GM06990 (cell line): ENCODE measurements at places on chromosomes 1 and 21.

DNA sequence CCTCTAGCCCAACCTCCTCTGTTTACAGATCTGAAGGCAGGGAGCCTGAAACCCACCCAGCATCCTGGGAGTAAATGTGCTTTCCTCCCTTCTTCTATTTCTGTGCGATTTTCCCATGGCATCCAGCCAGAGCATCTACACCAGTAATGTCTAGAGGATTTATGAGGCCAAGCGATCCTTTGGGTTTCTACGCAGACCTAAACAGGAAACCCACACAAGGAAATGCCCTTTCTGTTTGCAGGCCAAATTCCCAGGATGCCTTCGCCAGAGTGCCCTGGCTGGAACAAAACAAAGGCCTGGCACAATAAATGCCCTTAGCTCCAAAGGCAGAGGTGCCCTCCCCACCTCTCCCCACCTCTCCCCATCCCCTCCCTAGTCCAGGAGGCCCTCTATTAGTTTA, 110.5 kb upstream of the CDC42BPA start:
- DNase-seq: no peak

GRCh38 chr1:54649921-54650320, 8.3 kb downstream of the MROH7 start:
- no peak for DNase-seq

GRCh38 chr1:42288311-42288985, 46.6 kb downstream of the FOXJ3 start:
- DNase-seq: no peak

GRCh38 chr1:29761159-29761928, 525.0 kb downstream of the PTPRU start:
- DNase-seq: no peak

- no peak for DNase-seq
These were observed 7.0 kb downstream of the S100A10 start for GRCh38 chr1:151986501-151987190.

- no peak for DNase-seq
These were observed 118.5 kb downstream of the ZMYM4 start for GRCh38 chr1:35386959-35387358.

GRCh38 chr1:236282425-236282716, 613 bp upstream of the ERO1B start:
- DNase-seq: no peak

DNA sequence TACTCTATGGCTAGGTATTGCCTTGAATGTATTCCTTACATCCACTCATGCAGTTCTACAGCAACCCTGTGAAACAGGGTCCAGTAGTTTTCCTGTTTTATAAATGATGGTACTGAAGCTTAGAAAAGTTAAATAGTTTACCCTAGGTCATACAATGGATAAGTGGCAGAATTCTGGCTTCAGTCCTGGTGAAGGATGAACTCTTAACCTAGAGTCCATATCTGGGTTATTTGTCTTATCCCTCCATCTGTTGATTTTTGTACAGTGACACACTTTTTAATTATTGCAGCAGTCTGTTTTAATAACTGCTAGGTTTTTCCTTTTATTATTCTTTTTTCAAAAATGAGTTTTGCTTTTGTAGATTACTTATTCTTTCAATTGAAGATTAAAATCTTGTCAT, 263.9 kb downstream of the DNM3 start:
- DNase-seq: no peak

- DNase-seq: no peak
These were observed 1.4 kb downstream of the ORC1 start for GRCh38 chr1:52402860-52403240.

DNA sequence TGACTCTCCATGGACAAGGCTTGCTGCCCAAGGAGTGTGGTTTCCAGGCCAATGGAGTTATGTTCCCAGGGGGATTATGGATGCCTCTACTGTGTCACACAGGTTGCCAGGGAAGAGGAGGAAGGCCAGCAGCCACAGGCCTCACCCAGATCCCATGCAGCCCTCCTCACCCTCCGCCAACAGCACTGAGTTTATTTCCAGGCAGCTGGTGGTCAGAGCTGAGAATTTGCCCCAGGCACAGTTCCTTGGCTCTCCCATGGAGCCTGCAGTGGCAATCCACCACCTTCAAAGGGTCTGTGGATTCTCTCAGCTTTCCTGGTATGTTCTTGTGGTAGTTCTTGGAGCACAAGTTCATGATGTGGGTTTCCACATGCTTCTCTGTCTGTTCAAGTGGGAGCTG, 79.2 kb downstream of the NTNG1 start:
- DNase-seq: no peak

GRCh38 chr1:210321552-210321951, 7.2 kb upstream of the HHAT start:
- DNase-seq: no peak

DNA sequence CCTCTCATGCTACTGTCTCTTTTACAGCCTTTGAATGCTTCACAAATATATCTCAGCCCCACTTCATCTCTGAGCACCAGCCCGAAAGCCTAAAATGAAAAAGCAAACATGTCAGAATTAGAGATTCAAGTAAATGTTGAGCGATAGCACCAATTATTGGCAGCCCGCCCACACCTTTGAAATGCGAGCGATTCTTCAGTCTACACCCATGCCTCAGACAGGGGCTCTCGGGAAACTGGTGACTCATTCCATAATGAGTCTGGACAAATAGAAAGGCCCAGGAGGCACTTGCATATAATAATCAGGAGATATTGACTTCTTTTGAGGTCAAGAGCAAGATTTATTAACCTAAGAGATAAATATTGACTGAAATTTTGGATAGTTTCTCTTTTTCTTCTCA, 487.3 kb upstream of the PTBP2 start:
- DNase-seq: no peak

- no peak for DNase-seq
These were observed 187.3 kb upstream of the GALNT2 start for GRCh38 chr1:229879746-229880145.

DNA sequence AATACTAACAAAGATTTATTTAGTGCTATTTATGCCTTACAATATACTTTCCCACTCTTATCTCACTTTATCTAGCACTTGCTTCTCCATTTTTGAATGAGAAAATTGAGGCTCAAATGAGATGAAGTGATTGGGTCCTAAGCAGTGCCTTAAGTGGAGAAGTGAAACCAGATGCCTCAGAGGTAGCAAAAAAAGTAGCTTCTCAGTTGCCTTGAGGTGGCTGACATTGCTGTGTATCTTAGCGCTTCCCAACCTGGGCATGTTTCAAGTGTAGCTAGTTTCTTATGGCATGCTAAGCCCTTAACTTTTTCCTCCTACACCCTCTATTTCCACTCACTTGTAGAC, 390.4 kb downstream of the OMA1 start:
- peak; percentile 16 for DNase-seq

DNA sequence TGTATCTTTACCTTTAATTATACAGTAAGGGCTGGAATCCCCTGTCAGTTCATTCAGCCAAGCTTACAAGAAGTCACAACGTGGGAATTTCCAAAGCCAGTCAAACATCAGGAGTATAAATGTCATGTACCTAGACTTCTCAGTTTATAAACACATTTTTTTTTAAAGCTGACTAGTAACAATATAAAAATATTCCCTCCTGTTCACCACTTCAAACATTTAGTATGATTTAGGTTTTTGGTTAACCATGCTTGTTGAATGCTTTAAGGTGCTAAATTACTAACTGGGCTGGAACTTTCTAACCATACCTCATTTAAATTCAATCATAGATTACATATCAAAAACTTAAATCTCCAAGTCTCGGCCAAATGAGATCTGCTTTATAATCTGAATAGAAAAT, 44.0 kb downstream of the JAK1 start:
- no peak for DNase-seq
